ENCODE measurements at places on chromosomes 2 and 18. TPM values are rescaled to one million over a fixed set of nuclear protein-coding genes. Genes with fewer than 3 reads are reported as not detected.

DNA sequence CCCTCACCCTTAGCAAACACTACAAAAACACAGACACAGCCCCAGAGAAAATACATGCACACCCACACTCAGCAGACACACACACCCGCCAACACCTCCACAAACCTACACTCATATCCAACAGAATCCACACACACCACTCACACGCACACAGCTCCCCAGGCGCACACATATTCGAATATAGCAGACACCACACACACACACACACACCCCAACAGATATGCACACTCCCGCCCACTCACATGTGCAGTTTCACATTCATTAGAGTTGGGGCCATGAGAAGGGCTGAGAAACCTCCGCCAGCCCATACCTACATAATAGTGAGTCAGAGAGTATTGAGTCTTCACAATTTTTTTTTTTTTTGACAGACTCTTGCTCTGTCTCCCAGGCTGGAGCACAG lies 29.4 kb upstream of the NOTO start:
- DNase-seq = no peak

The IL1RN gene
- 1.6 TPM for total RNA-seq

The ATG9A gene
- 78.7 TPM for total RNA-seq

- peak; percentile 16 for DNase-seq
These were observed 16.0 kb downstream of the LRRTM1 start for GRCh38 chr2:80288576-80288975.

DNA sequence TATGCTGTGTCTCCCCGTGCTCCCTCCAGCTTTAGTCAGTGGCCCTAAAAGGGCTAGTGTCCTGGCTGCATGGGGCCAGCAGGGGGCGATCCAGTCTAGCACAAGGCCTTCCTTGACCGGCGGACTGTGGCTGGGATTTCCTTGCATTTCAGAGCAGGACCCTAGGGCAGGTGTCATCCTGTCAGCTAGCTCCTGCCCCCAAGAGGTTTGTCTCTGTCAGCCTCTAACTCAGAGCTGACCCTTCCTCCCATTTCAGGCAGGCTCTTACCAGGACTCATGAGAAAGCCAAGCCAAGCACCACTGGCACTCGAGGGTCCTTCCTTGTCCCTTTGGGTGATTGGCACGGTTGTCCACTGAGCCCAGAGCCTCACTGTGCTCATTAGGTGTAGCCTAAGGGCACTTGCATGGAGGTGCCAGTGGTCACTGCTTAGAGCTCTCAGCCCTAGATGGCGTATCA lies 140.3 kb downstream of the RPIA start:
- peak; percentile 23 for DNase-seq

DNA sequence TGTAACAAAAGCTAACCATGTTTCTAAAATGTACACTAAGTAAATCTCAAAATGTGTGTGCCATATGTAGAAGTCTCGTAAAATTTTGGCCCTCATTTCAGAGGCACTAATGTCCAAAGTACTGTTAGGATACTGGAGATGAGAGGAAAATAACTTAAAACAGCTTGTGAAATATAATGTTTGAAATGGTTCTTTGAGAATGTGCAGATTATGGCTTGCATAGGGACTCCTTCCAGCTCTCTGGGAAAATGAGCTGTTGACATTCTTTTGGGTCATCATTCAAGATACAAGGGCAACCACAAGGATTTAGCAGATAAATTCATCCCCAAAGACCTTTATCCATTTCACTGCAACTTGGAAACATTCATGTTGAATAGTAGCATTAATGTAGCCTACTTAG lies 38.1 kb upstream of the OTX1 start:
- no peak for DNase-seq

The UPP2 gene
- not detected for total RNA-seq

- no peak for DNase-seq
These were observed 7.9 kb downstream of the PAX3 start for GRCh38 chr2:222290736-222291484.

DNA sequence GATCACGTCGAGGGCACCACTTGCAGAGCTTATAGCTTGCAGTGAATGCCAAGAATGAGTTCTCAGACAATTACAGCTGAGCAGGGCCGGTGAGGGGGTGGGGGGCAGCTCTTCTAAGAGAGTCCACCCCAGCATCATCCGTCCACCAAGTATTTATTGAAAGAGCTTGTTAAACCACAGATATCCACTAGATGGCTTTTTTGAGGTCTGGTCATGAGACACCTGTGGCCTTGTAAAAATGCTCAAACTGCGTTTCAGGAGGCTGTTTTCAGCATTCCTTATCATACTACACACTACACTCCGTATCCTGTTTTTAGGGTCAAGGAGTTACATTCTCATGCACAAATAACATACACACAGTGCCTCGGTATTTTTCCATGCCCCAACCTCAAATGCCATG lies 51.5 kb downstream of the DNAJC10 start:
- DNase-seq = peak; percentile 38

GRCh38 chr2:52402128-52402527 lies 1365.5 kb upstream of the CHAC2 start:
- DNase-seq = no peak

DNA sequence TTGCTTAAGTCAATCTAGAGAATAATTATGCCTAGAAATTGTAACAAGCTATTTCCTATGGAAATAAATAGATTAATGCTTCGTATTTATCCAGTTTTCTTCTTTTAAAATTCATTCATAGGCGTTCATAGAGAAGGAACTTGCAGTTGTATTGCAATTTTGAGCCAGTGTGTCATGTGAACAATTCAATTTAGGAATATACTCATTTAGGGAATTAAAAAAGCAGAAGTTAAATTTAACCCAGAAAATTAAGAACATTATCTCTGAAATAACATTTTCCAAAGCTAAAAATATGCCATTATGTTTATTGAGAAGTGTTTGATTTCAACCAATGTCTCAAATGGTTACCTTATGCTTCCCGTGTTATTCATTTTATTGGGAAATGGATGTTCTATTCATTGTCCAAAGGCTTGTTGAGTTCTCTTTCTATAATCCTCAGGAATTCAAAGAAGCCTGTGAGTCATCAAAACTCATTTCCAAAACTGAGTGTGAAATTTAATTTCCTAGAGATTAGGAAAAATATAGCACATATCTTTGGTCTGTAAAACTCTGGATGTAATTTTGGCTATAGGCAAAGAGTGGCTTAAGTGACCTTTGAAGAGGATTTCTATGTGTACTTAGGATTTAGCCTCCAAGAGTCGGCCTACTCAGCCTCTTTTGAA lies 99.7 kb downstream of the SLC8A1 start:
- DNase-seq = no peak

DNA sequence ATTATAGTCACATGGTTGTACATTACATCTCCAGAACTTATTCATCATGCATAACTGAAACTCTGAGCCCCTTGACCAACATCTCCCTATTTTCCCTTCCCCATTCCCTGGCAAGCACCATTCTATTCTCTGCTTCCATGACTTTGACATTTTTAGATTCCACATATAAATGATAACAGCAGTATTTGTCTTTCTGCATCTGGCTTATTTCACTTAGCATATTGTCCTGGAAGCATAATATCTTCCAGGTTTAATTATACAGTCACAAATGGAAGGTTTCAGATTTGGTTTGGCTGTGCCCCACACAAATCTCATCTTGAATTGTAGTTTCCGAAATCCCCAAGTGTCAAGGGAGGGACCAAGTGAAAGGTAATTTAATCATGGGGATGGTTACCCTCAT lies 626.9 kb upstream of the PKDCC start:
- DNase-seq = no peak

The PCARE gene
- not detected for total RNA-seq

DNA sequence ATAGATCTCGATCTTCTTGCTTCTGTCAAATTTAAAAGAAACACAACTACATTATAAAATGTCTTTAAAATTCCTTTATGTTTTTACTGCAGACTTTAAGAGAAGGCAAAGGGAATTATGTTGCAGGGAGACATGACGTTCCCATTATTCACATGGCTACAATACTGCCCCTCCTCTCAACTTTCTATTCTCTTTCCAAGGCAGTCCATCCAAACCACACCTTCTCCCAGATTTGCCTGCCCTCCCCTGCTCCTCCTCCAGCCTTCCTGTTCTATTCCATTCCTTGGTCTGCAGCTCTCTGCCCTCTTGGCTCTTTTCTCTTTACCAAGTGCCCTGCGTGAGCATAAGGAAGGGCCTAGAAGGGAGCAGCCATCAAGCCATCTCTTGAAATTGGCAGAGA lies 61.3 kb downstream of the NABP1 start:
- no peak for DNase-seq

- DNase-seq = no peak
These were observed 179.3 kb downstream of the RPRM start for GRCh38 chr2:153299217-153299616.

The KIAA2012 gene
- not detected for total RNA-seq

DNA sequence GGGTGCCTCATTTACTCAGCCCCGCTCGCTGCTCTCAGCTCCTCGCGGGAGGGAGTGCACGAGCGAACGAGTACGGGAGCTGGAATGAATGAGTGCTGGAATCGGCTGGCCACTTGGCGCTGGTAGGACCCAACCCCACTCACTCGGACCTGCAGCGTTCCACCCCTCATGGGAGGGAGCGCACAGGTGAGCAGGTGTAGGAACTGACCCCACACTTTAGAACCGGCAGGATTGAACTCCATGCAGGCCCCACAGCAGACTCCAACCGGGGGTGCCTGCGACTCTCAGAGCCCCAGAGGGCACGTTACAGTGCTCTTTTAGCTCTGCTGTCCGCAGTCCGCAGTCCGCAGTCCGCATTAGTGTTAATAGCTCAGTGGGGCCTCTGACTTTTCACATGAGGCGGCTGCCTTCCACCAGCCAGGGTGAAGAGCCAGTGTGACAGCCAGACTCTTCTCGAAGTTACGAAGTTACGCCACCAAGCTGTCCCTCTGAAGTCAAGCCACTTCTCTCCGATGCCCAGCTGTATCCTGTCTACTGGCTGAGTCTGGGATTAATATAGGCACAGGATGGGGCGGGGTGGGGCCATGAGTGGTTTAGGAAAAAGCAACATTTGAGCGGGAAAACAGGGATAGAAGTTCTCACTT lies 102.7 kb upstream of the ARHGAP15 start:
- no peak for DNase-seq

- peak; percentile 57 for DNase-seq
These were observed 52.8 kb upstream of the TMEM182 start for GRCh38 chr2:102708847-102709559.

DNA sequence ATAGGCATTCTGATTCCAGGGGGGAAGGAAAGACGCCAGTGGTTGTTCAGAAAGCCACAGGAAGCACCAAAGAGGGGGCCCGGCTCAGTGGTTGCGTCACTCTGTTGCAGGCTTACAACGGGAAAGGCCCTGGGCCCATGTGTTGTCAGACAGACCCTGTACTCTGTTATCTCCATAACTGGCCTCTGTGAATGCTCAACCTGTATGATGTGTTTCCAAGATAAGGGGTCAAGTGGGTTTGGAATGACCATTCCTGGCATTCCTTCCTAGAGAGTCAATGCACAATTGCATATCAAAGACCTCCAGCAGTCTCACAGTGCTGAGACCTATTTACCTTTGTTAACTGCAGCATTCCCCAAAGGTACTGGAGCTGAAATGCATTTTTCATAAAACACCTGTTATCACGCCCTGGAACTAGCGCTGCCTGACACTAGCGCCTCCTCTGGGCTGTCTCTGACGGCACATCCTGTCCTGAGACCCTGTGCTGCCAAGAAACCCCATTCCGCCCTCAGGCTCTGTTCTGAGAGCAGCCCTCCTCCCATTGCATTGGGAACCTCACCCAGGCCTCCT lies 13.2 kb upstream of the LRRFIP1 start:
- peak; percentile 76 for DNase-seq

The NUP35 gene
- total RNA-seq = 16.1 TPM

The ZNF519 gene
- total RNA-seq = 5.0 TPM

The INHA gene
- not detected for total RNA-seq

- DNase-seq = peak; percentile 36
These were observed 44.0 kb downstream of the CPO start for GRCh38 chr2:206983161-206983859.

The AFF3 gene
- total RNA-seq = not detected

- DNase-seq = no peak
These were observed 126.4 kb upstream of the HAAO start for GRCh38 chr2:42918671-42919318.

DNA sequence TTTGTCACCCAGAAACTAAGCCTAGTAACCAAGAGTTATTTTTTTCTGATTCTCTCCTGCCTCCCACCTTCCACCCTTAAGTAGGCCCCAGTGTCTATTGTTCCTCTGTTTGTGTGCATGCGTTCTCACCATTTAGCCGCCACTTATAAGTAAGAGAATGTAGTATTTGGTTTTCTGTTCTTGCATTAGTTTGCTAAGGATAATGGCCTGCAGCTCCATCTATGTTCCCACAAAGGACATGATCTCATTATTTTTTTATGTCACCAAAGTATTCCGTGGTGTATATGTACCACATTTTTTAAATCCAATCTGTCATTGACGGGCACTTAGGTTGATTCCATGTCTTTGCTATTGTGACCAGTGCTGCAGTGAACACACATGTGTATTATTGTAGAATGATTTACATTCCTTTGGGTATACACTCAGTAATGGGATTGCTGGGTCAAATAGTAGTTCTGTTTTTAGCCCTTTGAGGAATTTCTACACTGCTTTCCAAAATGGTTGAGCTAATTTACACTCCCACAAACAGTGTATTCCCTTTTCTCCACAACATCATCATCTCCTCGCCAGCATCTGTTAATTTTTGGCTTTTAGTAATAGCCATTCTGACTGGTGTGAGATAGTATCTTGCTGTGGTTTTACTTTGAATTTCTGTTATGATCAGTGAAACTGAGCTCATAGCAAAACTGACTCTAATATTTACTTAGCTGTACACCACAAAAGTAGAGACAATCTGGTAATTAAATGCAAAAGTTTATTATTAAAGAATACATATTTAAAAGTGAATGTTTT lies 660.1 kb upstream of the SLC8A1 start:
- DNase-seq = no peak

DNA sequence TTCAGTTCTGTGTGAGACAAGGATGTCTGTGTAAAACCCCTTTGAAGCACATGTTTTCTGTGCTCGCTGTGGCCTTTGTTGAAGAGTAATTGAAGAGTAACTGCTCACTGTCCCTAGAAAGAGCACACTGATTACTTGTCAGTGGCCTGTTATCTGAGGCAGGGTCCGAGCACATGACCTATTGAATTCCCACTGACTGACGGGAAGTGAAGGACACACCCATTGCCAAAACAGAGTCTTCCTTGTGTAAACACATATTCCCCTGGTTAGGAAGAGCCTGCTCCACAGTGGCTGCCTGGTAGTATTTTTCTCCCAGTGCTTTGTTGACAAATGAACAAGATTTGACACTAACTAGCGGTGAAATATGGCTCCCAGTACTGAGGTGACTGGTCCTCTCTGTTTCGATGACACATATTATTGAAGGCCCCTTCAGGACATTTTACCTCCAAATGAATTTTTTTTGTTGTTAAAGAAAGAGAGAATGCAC lies 148.5 kb upstream of the GYPC start:
- DNase-seq = no peak

- DNase-seq = no peak
These were observed 30.0 kb downstream of the ZNF638 start for GRCh38 chr2:71361631-71362030.

- DNase-seq = no peak
These were observed 36.5 kb upstream of the MGAT5 start for GRCh38 chr2:134217351-134217750.

All from renal cortical epithelial cell (primary cell).